NCI-H460 (cell line): ENCODE measurements at places on chromosomes 7 and 10. TPM values are rescaled to one million over a fixed set of nuclear protein-coding genes. Genes with fewer than 3 reads are reported as not detected.

The CYP3A5 gene
- total RNA-seq = 0.17 and 0.74 TPM in 2 replicates

The RARRES2 gene
- not detected in 2 replicates for total RNA-seq

The CNPY1 gene
- not detected in 2 replicates for total RNA-seq

The NKX2-3 gene
- 0.25 and 0.32 TPM in 2 replicates for total RNA-seq

GRCh38 chr7:2524808-2525657 is 5.5 kb downstream of the LFNG start:
- no peak for DNase-seq

DNA sequence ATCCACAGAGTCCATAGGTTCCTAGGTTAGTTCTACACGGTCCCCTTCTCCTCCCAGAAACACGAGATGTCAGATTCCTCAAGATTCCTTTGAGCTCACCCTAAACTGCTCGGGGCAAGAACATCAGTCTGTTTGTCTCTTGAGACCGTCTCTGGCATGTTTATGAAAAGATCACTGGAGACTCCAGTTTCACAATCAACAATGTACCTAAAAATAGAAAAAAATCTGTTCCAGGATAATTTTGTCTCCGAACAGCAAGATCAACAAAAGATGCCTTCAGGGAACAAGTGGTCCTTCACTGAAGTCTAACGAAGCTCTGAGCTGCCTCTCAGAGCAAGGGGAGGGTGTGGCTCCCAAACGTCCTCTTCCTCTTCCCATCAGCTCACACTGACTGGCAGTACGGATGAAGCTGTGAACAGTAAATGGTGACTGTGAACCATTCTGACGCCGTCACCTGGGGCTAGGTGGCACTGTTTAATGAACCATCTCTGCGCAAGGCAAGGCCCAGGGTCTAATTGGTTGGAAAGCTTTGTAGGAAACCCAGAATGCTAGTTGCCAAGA is 156.2 kb upstream of the LYZL1 start:
- DNase-seq = no peak

DNA sequence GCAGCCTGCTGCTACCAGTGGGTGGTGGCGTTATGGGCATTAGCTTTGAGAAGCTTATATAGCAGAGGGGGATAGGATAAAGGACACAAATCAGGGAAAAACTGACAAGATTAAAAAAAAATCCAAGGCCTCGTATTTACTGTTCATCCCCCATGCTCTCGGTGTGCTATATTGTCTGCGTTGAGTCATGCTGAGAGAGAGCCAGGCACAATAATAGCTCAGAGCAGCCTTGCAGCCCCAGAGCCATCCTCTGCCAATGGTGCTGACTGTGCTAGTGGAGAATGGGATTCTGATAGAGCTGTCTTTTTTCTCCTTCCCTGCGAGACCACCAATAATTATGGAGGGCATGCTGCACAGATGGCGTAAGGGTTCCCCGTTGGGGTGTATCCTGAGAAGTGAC is 51.7 kb upstream of the FZD1 start:
- DNase-seq = no peak

DNA sequence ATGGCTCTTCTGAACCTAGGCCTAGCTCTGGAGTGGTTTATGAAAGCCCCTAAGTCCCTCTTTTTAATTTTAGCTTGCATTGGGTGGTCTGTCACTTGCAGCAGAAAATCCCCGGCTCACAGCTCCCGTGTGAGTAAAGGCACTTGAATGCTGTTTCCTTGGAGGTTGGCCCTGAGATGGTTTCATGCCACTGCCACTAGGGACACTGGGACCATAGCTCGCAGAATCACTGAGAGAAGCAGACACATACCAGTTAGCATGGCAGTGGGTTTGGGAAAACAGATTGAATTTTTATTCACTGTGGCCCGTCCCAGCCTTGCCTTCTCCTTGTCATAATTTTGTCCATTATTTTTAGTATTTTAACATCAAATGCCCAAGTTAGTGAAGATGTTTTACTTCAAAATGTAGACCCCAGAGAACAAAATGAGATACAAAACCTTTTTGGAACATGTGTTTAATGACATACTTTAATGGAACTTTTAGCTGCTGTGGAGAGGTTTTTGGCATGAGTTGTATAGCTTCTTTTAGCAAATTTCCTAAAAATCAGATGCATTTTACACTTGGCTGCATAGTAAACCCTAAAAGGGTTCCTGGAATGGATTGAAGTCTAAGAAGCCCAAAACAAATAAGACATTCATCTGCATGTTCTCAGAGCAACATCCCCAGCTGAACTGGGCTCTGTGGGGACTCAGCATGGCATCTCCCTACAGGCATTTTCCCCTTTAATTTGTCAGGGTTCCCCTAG is 259.7 kb upstream of the PITRM1 start:
- DNase-seq = no peak

GRCh38 chr10:49289480-49289879 is 9.5 kb upstream of the C10orf71 start:
- DNase-seq = no peak

GRCh38 chr7:149006345-149006725 is 22.0 kb downstream of the PDIA4 start:
- DNase-seq = no peak
